ENCODE measurements at places on chromosomes 2 and 18. TPM values are rescaled to one million over a fixed set of nuclear protein-coding genes. Genes with fewer than 3 reads are reported as not detected.

IL1R1 gene
- total RNA-seq: 0.43 TPM

AGXT gene
- not detected for total RNA-seq

UGT1A7 gene
- total RNA-seq: not detected

TPO gene
- total RNA-seq: 0.27 TPM

RPS27A gene
- 1,089 TPM for total RNA-seq

SPEG gene
- 20.6 TPM for total RNA-seq

UGT1A8 gene
- total RNA-seq: not detected

ACADL gene
- not detected for total RNA-seq

GRCh38 chr2:1482981-1483380 lies 69.7 kb downstream of the TPO start:
- DNase-seq: no peak

GRCh38 chr2:9939587-9940485 lies 11.7 kb upstream of the GRHL1 start:
- DNase-seq: no peak

DNA sequence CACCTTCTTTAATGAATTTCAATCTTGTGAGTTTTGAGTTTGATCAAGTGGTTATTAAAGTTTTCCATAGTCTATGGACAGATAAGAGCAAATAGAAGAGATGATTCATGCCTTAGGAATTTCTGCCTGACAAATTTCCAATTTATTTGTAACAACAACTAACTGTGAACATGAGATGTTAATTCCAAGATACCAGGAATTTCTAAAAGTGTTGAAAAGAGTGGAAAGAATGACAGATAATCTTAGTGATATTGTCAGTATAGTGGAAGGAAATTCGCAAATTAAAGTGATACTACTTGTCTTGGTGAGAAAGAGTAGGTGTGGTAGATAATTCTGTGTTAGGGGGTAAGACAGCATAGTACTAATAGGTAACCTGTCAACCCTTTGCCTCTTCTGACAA lies 82.4 kb downstream of the AGPS start:
- DNase-seq: peak; percentile 14

- DNase-seq: no peak
Observed at GRCh38 chr18:68461481-68462018, 253.4 kb downstream of the TMX3 start.

DNA sequence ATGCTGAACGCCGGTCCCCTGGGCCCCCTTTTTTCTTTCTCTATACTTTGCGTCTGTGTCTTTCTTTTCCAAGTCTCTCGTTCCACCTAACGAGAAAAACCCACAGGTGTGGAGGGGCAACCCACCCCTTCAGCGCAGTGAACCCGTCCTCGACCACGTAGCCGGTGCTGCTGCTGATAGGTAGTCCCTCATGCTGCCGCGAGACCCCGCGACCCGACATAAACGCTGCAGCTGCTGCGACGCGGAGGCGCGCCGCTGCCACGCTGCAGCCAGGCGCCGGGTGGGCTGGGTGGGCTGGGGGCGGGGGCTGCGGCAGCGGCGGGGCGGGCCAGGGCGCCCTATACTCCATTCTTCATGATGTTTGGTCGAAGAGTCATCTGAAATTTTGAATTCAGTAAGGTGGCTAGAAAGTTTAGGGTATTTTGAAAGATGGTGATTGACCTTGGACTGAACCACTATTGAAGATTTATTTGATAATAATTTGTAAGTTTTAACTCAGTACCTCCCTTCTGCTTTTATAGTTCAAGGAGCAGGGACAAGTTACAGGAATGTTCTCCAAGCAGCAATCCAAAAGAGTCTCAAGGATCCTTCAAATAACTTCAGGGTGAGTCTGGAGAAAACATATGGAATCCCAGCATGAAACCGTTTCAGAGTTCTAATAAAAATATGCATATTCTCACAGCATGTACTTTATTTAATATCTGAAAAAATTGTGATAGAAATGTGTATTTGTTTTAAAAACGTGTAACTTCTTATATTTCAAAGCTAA lies 24.1 kb downstream of the CFLAR start:
- no peak for DNase-seq

GRCh38 chr2:68837861-68838341 lies 33.3 kb downstream of the BMP10 start:
- no peak for DNase-seq

DNA sequence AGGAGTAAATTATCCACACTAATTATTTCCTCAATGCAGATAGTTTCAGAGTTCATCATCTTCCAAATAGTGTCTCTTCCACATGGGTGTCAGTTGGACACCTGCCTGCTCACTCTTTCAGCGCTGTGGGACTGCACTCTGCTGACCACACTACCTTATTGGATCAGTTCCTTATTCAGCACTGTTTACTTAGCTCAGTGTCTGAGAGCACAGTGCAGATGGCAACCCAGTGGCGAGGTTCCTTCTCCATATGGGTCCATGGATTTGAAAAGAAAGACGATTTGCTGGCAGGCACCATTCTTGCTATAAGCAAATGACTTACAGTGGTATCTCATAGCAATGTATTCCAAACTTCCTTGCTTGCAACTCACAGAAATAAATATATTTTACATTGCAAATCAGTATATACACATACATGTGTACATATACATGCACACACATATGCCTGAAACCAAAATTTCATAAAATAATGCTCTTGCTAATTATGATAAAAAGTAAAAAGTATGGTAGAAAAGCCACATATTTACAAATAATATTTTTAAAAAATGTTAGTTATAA lies 354.8 kb downstream of the INSIG2 start:
- no peak for DNase-seq

GRCh38 chr2:11534746-11535484 lies 1.1 kb downstream of the GREB1 start:
- DNase-seq: no peak

DNA sequence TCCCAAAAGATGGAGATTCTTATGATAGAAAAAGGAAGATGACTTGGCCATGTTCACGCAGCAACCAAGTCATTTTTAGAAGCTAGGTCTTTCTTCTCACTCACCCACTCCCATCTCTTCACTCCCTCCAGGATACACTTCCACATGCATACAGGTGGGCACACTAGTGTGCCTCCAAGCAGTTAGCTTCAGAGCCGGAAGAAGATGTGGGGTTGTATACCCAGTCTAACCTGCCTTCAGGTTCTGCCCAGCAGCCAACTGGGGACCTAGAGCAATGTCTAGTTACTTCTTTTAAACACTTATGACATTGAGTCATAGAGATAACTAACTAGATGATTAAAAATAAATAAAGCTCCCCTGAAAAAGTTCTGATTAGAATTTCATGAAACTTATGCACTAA lies 21.8 kb upstream of the TANK start:
- DNase-seq: no peak

- DNase-seq: no peak
Observed at GRCh38 chr2:98897746-98898145, 38.3 kb downstream of the CRACDL start.

- no peak for DNase-seq
Observed at GRCh38 chr18:60585670-60586069, 213.1 kb upstream of the MC4R start.

DNA sequence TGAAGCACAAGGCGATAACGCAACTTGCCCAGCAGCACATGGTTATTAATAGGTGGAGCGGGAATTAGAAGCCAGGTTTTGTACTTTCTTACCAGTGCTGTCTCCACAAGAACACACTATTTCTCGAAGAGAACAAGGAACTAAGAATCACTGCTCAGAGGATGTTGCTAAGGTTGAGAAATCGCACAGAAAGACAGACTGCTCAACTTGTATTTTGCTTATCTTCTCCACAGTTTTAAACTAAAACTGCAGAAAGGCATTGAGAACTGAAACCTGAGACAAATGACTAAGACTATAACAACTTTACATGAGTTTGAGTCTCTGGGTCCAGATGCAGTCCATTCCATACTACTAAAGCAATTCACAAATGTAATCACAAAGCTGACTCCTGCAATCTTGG lies 6.2 kb downstream of the PRKD3 start:
- DNase-seq: peak; percentile 19

DNA sequence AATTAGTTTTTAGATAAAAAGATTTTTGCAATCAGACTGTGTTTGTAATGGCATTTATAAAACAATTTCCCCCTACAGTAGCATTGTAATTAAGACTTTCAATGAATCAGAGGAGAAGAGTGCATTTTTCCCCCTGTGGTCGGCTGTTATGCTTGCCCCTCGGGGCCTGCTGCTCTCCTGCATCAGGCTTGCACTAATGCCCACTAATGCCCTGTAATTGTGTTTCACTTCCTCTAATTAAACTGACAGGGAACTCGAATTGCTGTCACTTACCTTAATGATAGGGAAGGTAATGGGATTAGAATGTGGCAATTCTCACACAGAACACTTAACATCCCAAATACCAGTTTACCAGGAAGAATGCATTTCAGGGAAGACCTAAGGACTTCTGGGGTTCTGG lies 61.2 kb upstream of the LRRTM1 start:
- DNase-seq: no peak

DNA sequence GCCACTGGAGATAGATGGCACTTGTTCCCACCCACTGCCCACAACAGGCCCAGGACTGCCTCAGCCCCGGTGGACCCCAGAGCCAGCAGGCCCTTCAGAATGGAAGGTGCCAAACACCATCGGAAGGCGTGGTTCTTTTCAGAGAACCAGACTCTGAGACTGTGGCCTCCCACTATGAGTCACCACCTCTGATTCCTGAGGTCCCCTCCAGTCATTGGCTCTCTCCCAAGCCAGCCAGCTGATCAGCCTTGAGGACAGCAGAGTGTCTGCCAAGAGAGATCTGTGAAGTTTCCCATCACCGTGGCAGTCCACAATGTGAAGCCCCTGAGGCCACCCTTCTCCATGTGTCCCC lies 10.4 kb upstream of the MAP3K2 start:
- peak; percentile 89 for DNase-seq

- no peak for DNase-seq
Observed at GRCh38 chr2:6008186-6008585, 316.0 kb downstream of the SOX11 start.

- no peak for DNase-seq
Observed at GRCh38 chr2:8368463-8368862, 313.4 kb upstream of the ID2 start.
